Neural progenitor cell (in vitro differentiated cells): ENCODE measurements at places on chromosomes 16 and 17.

- no peak for DNase-seq
Observed at GRCh38 chr16:27245276-27246172, 23.0 kb downstream of the NSMCE1 start.

DNA sequence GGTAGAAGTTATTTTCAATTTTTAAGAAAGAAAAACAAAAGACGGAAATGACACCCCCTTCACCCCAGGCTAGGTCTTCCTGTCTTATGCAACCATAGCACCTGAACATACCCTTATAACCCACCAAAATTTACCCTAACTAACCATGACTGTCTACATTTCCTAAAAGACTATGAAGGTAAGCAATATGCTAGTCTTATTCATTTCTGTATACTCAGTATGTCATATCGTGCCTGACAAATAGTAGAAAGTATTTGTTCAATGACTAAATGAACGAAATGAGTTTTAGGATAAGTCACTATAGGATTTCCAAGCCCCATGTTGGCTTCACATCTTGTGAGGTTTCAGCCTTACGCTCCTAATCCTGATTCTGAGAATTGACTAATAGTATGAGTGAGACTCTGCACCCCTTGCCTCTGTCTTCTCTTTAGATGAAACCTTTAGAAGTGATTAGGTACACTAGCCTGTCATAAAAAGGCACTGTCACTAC, 6.5 kb downstream of the ADAT1 start:
- DNase-seq, result no peak

DNA sequence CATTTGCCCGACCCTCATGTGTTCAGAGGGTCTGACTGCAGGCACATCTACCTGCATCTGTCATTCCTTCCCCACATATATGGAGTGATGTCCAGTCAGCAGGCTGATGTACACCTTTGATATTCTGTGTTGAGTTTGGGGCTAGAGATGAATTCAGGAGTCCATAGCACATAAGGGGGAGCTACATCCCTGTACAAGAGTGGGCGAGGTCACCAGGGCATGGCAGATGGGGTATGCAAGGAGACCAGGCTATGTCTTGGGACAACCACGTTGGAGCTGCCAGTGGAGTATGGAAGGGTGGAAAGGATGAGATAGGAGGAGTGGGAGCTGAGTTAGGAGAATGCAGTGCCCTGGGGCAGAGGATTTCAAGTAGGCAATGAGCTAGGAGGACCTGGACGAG, 15.0 kb downstream of the SMPD3 start:
- no peak for DNase-seq

DNA sequence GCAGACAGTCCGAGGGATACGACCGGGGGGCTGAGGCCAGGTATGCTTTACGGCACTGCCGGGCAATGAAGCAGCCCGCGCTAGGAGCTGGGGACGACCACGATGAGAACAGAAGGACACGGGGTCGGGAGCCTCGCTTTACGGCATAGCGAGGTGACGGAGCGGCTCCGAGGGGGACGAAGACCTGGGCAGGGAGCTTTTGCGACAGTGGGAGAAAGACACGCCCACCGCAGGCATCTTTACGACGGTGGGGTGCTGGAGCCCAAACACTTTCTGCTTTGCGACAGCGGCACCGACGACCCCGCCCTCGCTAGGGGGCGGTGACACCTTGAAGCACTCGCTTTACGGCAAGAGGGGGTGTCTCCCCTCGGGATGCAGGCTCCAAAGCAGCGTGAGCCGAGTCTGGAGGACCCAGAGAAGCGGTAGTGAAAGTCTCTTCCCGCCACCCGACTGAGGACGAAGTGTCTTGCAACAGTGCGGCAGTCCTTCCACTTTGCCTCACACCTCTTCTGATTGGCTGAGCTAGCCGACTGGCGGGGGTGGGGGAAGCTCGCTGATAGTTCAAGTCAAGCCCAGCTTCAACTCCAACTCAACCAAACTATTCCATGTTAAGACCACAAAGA, 350 bp upstream of the NEURL4 start:
- peak; percentile 99 for DNase-seq

DNA sequence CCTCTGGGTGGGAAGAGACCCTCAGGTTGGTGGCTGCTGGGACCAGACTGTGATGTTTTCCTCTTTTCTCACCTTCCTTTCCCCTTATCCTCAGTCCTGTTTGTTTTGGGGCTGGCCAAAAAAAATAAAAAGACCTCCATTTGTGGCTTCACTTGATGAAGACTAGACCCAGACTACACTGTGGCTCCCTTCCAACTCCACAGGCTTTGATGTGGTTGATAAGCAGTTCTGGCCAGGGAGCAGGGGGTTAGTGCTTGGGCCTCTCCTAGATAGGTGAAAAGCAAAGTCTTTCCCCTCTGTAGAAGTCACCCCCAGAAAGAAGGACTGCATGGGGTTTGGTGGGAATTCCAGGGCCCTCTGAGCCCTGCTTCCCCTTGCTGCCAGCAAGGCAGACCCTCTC, 11.2 kb upstream of the ADAM11 start:
- DNase-seq, result no peak

DNA sequence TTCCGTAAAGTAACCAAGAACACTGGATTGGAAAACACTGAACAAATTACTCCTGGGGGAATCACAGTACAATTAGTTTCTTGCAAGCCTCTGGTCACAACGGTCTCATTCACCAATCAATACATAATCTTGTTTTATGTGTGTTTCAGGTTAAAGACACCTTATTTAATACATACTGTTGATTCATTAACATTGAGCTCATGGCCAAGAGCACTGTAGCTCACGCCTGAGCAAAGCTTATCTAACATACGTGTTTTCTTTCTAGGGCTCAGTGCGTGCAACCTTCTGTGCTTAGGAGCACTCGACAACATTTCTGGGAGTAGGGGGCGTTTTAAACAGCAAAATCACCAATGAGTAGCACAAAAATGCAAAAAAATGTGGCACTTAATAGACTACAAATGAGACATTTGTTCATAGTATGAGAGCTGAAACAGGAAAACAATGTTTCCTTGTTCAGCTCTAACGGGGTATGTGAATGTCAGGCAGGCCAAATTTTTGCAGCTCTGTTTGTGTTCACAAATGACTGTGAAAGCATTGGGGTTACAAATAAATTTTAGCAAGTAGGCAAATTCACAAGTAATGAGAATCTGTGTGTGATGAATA, 206.2 kb downstream of the CNTNAP4 start:
- DNase-seq, result no peak

- no peak for DNase-seq
Observed at GRCh38 chr17:19933628-19934027, 44.0 kb downstream of the AKAP10 start.

GRCh38 chr17:37194208-37194607, 181.6 kb upstream of the C17orf78 start:
- DNase-seq, result peak; percentile 15

DNA sequence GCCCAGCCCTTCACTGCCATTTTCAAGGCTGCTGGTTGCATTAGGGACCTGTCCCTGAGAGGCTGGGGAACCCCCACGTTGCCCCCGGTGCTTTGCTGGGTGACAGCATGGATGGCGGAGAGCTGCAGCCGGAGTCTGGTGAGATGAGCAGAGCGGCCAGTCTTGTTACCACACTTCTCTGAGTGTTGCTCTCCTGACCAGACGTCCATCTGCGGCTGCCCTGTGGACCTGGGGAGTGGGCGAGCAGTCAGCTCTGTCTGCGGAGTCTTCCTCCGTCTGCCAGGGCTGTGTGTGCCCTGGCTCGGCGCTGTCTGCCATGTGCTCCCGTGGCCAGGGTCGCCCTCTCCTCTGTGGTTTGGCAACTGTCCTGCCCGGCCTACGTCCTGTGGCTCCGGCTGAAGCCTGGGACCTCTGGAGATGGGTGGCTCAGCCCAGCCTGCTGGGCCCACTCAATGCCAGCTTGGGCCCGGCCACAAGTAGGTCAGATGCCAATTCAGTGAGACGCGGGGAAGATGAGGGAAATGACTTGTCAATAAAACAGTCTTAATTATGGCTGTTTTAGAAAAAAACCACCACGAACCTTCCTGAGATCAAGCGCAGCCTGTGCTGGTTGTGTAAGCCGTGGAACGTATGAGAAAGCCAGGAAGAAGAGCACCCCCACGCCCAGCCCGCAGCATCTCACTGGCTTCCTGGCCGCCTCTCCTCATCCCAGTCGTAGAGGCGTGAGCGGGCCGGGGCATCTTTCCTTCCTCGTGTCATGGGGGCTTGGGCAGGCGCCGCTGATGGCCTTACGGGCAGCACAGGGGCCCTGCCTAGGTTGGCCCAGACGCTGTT, 7.9 kb downstream of the KCTD5 start:
- no peak for DNase-seq
